ENCODE measurements at places on chromosomes 16 and 17.

DNA sequence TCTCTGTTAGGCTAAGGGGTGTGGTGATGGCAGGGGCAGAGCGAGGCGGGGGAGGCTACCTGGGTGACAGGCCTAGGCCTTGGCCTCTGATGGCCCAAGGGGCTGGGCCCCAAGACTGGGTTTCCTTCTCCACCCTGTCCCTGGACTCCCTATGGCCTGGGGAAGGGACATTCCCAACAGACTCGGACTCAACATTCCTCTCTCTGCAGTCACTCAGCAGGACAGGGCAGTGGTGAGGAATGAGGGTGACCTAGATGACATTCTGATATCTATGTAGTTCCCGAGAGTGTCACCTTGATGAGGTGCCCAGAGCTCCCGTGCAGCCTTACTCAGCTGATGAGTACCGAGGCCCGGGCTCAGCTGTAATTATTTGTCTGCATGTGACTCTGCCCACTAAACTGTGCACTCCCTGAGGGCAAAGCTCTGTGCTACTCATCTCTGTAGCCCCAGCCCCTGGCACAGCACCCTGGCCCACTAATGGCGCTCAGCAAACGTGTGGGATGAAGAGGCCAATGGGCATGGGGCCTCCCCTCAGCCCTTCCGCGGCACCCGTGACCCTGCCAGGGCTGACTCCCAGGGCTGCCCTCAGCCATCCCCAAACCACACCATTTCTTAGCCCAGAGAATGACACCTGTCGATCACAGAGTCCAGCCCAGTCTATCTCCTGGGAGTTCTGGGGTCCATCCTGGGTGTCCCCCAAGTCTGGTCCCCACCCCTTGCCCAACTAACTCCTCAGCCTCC is 2.2 kb downstream of the PLCD3 start:
- DNase-seq, result peak; percentile 17

GRCh38 chr17:32461853-32462617 is 17.7 kb downstream of the PSMD11 start:
- DNase-seq, result no peak

GRCh38 chr17:81260171-81260570 is 21.1 kb downstream of the NDUFAF8 start:
- no peak for DNase-seq

DNA sequence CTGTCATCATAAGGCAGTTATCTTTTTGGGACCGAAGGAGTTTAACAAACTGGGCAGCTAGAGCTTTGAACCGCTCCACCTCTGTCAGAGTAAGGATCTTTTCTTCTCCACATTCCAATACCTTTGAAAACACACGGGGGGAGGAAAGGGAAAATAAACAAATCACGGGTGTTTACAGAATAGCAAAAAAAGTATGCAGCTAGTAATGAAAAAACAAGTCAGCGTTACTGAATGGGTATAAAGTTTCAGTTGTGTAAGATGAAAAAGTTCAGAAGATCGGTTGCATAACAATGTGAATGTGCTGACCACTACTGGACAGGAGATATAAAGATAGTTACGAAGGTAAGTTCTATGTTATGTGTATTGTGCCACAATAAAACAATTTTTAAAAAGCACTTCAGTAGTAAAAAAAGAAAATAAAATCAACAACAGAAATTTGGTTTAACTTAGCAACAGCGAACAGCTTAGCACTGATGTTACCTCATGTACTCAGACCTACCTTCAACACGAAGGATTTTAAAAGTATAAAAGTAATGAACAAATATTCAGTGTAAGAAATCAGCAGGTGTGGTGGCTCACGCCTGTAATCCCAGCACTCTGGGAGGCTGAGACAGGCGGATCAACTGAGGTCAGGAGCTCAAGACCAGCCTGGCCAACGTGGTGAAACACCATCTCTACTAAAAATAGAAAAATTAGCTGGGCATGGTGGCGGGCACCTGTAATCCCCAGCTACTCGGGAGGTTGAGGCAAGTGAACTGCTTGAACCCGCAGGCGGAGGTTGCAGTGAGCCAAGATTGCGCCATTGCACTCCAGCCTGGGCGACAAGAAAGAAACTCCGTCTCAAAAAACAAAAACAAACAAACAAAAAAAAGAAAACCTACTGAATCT is 34.3 kb downstream of the MARF1 start:
- DNase-seq, result no peak

- no peak for DNase-seq
Observed at GRCh38 chr16:81237942-81238295, 570 bp upstream of the BCO1 start.

DNA sequence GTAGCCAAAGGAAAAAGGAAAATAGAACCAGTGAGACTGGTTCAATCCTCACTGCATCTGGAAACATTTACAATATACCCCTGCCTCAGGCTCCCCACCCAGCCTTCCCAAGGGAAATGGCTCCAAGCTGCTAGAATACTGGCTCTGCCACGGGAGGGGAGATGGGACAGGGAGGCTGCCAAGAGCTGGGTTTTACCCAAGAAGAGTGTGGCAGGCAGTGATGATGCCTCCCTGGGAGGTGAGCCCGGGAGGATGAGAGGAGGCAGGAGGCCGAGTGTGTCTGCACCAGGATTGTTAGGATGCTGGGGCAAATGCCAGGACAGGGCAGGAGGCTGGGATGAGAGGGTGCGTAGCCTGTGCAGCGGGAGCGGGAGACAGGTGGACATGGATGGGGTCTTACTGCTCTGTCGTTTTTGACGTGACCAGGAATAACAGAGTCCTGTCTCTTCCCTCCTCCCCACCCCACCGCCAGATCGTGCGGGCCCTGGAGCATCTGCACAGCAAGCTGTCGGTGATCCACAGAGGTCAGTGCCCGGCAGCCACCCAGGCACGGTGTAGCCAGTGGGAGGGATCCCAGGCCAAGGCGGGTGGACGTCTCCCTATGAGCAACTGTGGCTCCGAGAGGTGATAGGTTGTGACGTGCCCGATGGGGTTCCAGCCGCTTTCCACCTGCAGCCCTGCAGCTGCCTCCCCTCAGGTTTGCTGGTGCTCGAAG is 18.4 kb downstream of the MAP2K3 start:
- DNase-seq, result no peak

DNA sequence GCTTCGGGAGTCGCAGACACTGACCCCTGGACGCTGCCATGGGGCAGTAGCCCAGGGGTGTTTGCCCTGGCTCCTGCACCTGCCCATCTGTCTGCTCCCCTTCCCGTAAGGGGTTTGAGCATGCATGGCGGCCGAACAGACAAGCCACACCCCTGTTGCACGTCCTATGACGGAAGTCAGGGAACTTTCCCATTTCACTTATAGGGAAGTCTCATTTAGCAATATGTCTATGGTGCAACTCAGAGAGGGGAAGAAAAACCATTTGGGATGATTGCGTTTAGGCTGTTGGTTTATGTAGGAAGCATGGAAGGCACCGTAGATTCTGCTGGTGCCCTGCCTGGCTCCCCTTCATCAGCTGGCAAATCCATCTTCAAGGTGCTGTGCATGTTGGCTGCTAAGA is 112.5 kb downstream of the HAPSTR1 start:
- DNase-seq, result no peak

DNA sequence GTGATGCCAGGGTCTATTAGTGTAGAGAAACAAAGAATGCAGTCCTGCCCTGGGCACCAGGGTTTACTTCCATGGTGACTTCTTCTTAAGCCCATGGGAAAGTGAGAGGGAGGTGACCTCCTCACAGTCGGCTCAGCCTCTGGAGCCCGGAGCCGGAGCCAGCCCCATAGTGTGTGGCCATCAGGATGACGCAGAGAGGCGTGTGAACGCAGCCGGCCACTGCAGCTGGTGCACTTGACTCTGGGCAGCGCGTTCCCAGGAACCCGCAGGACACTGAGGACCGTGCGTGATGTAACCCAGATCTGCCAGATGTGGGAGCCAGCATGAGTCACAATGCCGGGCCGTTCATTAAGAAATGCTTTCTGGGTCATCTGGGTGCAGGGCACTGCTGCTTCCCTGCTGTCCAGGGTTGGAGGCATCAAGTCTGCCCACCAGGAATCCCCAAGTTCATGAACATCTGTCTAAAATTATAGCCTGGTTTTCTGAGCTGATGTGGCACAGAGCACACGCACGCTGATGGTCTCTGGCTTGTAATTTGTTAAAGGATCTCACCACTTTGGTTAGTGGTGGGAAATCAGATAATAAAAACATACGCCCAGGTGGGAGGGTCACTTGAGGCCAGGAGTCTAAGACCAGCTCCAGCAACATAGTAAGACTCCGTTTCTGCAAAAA is 114.1 kb downstream of the PITPNC1 start:
- peak; percentile 86 for DNase-seq

- DNase-seq, result no peak
Observed at GRCh38 chr16:85072947-85073346, 39.3 kb downstream of the CIBAR2 start.

- DNase-seq, result no peak
Observed at GRCh38 chr16:20383106-20384029, 21.2 kb downstream of the PDILT start.

GRCh38 chr16:65105171-65105570 is 16.7 kb downstream of the CDH11 start:
- DNase-seq, result no peak

DNA sequence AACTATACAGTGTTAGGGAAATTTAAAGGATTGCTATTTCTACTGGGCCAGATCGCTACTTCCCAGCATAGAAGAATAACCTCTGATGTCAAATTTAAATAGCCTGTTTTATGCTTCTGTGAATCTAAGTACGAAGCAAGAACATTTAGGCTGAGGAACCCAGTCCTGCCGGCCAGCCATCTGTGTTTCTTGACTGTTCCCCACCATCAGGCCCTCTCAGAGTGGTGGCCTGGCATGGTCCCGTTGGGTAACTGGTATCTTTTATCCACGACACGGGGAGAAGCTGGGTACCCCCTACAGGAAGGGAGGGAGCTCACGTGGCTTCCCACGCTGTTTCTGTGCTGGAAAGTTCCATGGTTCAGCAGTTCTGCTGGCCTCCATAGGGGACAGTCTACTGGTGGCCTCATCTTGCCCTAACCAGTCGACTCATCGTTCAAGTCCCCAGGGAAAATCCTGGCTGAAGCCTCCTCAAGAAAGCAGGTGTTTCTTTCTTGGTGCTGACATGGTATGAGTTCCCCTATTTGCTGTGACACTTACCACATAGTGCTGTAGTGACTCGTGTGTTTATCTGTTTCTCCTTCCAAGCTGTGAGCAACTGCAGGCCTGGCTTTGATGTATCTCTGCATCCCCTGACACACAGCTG is 201.7 kb upstream of the NLRP1 start:
- no peak for DNase-seq

DNA sequence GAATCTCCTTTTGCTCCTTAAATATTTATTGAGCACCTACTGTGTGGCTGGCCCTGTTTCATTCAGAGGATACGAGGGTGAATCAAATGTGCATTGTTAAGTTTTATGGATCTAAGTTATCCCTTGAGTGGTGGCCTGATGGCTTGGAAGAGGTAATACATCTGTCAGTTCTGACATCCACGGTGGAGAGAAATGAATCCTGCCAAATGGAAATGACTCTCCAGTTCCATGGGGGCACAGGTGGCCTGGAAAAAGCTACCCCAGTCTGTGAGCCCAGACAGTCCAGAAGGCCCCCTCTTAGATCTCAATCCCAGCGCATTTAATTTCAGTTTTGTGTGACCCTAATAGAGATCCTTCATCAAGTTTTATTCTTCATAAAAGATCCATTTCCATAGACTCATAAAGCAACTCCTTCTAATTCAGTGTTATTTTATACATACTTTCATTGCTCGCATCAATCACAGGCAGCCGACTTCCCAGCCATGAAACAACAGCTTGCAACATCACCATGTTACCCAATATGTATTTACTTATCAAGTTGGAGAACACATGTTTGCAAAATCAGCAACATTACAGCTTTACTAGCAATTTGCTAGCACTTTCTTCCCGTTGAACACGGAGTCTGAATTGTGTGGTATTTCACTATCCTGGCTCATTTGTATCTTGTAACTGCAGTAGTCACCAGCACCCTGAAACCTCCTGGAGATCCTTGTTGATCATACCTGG is 334.8 kb upstream of the HSBP1 start:
- no peak for DNase-seq

DNA sequence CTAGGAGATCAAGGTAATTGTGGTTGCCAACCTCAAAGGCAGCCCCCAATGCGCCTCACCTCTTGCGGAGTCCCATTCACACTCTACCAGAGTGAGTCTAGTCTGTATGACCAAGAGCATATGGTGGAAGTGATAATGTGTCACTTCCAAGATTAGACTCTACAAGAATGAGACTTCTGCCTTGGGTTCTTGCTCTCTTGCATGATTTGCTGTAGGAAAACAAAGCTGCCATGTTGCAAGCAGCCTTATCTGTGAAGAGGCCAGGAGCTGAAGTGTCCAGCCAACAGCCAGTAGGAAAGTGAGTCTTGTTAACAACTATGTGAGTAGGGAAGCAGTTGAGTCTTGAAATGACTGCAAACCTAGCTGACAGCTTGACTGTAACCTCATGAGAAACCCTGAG is 3.4 kb downstream of the TERF2 start:
- DNase-seq, result no peak

- peak; percentile 57 for DNase-seq
Observed at GRCh38 chr17:41781404-41782110, 5.0 kb downstream of the JUP start.

- DNase-seq, result no peak
Observed at GRCh38 chr16:85265161-85265784, 153.0 kb upstream of the CIBAR2 start.
